ENCODE measurements at places on chromosomes 3 and 15.

DNA sequence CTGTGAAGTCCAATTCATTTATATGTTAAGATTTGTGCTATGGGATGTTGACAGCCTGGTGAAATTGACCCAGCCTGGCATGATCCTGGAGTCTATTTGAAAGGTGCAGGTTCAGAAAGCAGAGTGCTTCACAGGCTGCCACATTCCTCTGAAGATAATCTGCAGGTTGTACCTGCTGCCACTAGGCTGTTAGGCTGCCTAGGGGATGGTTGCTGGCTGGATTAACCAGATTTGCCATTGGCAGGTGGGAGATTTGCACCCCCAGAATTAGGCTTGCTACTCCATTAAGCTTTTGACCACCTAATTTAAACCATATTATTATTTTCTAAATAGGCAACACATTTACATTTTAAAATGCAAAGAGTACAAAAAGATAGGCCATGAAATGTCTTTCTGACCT lies 85.8 kb upstream of the RASGRP1 start:
- no peak for DNase-seq

GRCh38 chr15:56371495-56372147 lies 6.4 kb downstream of the TEX9 start:
- DNase-seq: no peak

- no peak for DNase-seq
Observed at GRCh38 chr15:87871731-87872320, 384.7 kb downstream of the NTRK3 start.

GRCh38 chr15:67166280-67167009 lies 88.0 kb downstream of the AAGAB start:
- no peak for DNase-seq

DNA sequence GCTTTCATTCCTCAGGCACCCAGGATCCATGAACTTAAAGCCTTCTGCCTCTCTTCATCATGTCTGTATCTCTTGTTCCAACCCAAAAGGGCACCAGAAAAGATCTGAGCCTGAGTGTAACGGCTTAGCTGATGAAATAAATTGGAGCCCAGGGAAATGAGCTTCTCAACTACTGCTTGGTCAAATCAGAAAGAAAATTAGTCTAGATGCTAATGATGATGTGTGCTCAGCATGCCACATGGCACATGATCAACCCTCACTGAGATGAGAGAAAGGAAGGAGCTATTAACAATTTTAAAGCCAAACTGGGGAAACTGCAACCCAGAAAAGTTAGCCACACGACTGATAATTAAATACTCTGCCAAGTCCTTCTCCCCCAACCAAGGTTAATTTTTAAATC lies 325.7 kb downstream of the CNTN3 start:
- DNase-seq: no peak

DNA sequence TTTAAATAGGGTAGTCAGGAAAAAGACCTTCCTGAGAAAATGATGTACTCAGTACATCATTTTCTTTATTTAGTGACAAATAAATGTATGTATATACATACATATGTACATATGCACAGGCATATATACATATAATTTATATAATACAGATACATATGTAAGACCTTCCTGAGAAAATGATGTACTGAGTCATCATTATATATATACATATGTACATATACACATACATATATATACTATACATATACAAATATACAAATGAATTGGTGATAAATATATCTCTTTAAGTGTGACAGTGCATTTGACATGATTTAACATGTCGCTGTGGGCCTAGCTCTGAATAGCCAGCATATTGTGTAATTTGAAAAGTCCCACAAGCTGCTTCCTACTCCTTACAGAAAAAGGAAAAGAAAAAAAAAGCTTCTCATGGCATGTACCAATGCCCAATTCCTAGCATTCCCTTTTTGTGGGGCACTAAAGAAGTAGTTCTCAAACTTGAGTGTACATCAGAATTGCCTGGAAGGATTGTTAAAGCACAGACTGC lies 208.1 kb upstream of the UMPS start:
- DNase-seq: no peak

DNA sequence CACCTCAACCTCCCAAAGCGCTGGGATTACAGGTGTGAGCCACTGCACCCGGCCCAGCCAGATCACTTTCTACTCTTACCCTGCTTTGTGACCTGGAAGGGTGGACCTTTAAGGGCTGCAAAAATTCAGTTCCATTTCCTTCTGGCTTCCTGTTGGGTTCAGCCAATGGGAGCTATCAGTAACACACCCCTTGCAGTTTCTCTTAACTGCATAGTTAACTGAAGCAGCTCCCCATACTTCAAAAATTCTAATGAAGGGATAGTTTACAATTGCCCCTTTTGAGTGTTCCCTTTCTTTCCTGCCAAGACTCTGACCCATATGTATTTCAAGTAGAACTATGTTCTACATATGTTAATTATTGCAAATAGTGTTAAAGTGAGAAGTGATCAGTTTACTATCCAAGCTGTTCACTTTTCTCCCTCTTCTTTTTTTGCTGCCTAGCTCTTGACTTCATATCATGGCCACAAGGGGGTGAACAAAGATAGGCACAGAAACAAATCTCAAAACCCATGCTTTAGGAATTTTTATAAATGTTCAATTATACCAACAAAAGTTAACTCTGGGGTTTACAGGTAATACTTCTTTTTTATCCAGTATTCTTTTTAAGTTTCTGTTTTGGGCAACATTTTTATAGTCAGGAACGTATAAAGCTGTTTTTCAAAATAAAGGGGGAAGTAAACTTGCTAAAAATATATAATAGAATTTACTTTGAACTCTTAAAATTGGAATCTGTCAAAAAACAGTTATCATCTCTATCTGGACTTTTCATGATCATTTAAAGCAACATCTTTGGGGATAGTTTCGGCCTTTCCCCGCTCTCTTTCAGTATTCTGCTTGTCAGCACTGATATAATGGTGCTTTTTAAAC lies 8.1 kb downstream of the PGBD4 start:
- peak; percentile 29 for DNase-seq

GRCh38 chr15:88703533-88703932 lies 64.7 kb downstream of the ISG20 start:
- no peak for DNase-seq

- no peak for DNase-seq
Observed at GRCh38 chr3:38528457-38528856, 32.3 kb downstream of the EXOG start.

GRCh38 chr3:66495668-66496045 lies 5.2 kb downstream of the LRIG1 start:
- no peak for DNase-seq

DNA sequence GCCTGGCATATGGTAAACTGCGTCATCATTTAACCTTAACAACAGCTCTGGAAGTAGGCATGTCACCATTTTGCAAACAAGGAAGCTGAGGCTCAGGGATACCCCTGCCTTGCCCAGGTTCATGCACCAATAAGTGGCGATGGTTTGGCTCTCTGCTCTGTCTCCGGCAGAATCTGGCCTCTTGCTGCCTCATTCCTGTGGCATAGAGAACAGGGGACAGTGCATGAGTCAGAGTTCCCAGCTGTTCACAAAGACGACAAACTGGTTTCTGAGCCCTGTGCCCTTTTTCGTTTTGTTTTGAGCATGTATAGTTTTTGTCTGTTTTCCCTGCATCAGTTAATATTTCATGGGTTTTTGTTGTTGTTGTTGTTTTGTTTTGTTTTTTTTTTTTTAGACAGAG lies 236.8 kb downstream of the OPA1 start:
- peak; percentile 68 for DNase-seq

GRCh38 chr3:147418371-147418781 lies 9.2 kb downstream of the ZIC1 start:
- DNase-seq: no peak

DNA sequence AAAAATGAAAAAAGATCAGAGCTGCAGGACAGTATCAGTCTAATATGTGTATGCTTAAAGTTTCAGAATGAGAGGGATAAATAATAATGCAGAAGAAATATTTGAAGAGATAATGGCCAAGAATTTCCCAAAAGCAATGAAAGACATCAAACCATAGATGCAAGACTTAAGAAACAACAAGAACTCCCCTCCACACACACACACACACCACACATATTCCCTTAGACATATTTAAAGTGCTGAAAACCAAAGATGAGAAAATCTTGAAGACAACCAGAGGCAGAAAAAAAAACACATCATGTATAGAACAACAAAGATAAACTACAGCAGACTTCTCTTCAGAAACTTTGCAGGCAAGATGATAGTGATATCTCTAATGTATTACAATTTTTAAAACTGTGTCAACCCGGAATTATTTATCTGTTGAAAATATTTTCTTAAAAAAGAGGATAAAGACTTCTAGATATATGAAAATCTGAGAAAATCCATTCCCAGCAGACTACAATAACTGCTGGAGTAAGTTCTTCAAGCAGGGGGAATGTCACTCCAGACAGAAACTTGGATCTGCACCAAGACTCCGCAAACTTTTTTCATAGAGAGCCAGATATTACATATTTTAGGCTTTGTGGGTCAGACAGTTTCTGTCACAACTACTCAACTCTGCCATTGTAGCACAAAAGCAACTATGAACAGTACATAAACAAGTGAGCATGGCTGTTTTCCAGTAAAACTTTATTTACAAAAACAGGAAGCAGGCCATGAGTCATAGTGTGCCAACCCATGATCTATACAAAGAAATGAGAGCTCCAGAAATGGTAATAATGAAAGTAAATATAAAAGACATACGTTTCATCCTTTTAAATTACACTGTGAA lies 223.4 kb upstream of the CGNL1 start:
- no peak for DNase-seq

DNA sequence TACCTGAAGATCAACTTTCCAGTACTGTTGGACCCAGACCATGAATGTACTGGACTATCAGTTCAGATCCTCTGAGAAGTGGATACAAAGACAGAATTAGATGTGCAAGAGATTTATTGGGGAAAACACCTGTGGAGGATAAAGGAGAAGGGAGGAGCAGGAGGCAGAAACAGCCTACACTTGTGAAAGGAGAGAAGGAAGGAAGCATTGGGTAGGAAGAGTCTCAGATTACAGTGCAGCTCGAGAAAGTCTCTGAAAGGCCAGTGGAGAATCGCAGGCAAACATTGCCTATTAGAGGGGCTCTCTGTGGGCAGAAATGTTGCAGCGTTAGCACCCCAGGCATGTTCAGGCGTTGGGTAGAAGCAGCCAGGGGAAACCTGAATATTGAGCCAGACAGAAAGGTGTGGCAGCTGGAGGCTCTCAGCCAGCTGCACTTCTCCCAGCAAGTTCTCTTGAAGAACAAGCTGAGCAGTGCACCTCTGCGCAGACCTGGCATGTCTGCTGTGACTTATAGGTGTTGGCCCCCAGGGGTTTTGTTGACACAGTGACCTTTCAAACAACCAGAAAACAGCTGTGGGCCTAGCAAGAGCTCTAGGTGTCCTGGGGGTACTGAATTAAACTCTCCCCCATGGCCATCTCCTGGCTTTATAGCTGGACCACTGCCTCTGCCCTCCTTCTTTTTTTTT lies 7.0 kb downstream of the CHST14 start:
- no peak for DNase-seq

DNA sequence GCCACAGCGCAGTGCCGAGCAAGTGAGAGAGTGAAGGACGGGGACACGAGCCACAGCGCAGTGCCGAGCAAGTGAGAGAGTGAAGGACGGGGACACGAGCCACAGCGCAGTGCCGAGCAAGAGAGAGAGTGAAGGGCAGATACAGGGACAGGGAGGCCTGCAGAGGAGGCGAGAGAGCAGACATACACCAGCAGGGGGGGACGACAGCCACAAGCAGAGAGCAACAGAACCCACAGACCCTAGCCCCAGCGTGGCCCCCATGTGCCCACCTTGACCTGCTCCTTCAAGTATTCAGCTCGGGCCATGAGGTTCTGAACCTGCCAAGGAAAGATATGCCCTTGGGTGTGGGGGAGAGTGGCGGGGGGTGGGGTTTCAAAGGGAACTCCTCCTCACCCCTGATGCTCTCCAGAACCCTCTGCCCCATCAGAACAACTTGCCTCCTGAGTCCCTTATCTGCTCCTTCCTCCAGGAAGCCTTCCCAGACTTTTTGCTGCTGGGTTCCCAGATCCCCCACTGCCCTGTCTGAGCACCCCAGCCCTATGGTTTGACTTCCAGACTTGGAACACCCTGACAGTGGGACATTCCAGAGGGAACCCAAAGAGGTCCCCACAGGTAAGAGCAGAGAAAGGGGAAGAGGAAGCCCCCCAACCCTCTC lies 5.3 kb downstream of the ULK3 start:
- DNase-seq: no peak

DNA sequence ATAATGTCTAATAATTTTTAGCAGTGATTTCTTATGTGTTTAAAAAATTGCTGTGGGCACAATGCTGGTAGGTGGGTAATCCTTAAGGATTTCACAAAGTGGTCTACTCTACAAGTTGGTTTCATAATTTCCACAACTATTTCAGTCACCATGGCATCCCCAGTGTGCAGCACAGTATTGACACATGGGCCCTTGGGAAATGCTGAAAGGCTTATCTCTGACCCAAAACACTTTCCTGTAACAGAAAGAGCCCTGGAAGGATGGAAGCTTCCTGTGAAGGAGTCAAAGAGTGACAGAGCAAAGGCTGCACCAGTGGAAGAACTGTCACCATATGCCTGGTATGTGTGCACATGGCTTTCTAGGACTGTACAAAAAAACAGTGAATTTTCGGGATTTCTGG lies 153.7 kb downstream of the ANO10 start:
- no peak for DNase-seq

GRCh38 chr3:25386686-25387255 lies 41.3 kb upstream of the RARB start:
- DNase-seq: no peak

- no peak for DNase-seq
Observed at GRCh38 chr3:14687360-14687759, 12.4 kb downstream of the C3orf20 start.

DNA sequence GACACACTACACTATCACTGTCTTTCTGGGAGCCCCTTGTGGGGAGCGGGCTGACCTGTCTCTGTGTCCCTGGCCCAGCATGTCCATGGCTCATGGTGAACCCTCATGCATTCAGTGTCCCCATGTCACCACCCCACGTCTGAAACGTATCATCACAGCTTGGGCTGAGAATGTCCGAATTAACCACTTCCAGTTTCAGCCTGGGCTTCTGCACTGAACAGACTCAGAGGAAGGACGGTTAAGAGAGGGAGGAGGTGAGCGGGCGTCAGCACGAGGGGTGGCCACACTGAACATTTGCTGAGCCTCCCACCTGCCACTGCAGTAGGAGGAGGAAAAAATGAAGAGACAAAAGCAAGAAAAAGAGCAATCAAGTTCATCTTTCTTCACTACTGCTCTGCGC lies 30.5 kb downstream of the ATP2B2 start:
- no peak for DNase-seq

DNA sequence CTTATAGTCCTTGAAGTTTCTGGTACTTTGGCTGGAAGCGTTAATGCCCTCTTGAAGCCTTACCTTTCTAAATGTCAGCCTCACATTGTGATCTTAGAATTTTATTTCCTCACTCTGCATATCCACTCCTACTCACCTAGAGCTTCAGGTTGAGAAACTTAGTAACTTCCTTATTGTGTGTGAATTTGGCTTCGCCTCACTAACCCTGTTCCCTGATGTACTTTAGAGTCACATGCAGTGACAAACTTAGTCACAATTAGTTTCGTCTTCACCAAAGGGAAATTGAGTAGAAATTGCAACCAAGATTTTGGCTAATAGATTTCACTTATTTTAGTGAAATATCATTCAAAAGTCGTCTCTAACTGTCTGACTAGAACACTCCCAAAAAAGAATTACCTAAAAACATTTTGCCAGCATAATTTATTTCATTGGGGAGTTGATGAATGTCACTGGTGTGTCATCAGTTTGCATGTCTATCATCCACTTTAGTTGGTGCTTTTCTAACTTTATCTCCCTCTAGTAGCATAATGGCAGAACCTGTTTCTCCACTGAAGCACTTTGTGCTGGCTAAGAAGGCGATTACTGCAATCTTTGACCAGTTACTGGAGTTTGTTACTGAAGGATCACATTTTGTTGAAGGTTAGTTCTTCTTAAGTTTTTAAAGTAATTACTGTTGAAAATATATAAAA lies 960 bp downstream of the MFN1 start:
- DNase-seq: no peak

Measured in RCC 7860 (cell line).